Activated CD4-positive, alpha-beta T cell treated with anti-CD3 and anti-CD28 coated beads for 1 hour (primary cell): ENCODE measurements at places on chromosomes 4 and X.

DNA sequence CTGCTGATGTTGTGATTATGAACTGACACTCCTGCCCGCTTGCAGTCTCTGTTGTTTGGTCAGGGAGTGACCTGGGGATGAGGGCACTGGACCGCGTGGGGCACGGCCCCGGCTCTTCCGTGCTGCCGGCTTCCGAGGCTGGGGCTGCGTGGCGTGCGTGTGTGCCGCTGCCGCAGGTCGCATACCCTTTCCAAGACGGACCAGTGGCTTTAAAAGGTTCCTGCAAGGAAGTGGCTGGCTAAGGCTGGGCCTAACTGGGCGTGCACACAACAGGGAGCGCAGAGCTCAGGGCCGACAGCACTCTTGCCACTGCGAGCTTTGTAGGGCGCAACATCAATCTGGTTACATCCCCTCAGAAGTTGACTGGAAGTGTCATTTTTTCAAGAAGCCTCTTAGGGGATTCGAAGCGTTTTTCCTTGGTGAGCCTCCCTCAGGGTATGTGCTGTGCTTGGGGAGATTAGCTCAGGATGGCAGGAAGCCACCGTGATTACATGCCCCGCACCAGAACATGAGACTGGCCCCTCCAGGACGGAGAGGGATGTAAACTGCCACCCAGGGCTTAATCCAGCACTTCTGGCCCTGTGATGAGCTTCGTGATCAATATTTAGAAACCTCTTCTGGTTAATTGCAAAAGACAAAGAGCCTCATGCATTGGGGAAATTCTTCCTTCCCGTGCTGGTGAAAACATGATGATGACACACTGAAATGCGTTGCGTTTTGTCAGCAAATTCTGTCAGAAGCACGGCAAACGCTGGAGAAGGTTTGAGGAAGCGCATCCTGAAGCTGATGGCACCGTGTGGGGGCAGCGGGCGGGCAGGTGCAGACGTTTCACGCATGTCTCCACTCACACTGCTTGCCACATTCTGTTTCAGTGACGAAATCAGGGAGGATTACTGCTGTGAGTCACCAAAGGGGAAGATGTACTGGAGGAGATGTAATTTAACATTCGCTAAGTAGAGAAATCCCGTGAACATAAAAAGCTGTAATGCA is 11.1 kb downstream of the MAEA start:
- DNase-seq, result no peak

DNA sequence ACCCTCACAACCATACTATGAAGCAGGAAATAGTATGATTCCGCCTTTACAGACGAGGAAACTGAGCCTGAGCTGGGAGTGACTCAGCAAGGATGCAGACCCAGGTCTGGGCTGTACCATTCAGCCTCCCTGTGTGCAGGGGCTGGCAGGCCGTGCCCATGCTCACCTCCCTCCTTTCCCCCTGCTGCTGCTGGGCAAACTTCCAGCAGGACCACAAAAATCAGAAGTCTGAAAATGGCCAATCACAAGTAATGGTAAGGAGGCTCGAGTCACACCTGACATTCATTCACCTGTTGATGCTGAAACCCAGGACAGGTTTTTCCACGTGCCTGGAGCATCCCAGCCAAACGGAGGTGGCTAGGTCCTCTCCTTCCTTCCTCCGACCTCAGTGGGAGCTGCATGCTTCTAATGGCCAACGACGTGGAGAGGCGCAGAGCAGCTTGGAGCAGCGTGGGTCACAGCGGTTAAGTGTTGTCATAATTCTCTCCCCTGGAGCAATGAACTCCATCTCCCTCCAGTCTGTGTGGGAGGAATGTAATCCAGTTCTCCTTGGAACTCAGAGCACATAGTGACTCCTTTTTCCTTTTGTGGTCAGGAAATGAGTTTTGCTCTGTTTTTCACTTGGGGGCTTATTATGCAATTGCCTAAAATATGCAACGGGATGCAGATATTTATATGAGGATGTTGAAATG is 371.7 kb downstream of the BCOR start:
- DNase-seq, result no peak

DNA sequence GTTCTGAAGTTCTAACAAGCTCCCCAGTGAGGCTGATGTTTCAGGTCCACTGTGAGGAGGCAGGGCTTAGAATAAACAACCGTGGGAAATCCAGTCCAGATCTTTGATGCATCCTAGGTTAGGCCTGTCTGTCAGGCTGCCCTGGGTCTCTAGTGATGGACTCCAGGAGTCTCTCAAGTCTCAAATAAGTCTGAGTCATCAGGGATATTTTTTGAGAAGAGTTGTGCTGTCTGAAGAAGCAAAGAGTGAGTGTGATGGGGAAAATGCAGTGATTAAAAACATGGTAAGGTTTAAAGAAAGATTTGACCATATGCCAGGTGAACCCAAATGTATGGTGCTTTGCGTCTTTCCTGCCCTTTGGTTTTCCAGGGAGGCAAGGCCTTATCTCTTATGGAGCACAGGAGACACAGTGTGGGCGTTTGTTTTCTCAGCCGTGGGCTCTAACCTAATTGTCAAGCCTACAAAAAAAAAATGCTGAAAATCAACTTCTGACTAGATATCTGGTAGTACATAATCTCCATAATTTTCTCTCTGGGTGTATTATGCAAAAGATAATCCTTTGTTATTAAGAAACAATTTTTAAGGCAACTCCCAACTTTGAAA is 100.7 kb downstream of the PTTG2 start:
- DNase-seq, result no peak

DNA sequence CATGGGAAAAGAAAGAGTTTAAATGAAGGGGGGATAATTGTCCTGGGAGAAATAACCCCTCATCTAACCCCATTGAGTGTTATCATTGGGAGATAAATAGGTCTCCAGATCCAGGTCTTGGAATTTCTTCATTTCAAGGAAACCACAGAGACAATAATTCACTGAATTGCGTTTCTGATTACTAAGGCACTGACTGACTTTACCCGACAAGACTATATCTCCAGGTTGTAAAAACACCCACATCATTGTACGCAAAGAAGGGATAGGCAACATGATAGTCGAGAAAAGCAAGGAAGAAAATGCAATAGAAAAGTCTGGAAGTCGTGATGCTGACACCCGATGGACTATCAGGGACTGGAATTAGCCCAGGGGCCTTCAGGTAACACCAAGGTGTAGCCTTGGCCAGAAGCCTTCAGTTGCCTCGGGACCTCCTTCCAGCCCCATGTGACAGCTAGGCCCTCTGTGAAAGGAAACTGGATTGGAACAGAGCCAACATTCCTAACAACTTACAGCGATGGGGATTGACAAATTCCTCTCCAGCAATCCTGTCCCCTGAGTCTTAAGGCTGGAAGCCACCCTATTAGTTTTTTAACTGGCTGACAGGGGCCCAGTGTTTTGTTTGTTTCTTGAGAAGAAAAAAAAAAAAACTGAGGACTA is 46.5 kb upstream of the RAB9B start:
- DNase-seq, result no peak

- peak; percentile 11 for DNase-seq
Observed at GRCh38 chrX:120560405-120560841, 339 bp downstream of the CUL4B start.

GRCh38 chr4:154082760-154083535 is 294.1 kb upstream of the SFRP2 start:
- no peak for DNase-seq

GRCh38 chrX:35285289-35285962 is 342.8 kb downstream of the FAM47B start:
- DNase-seq, result no peak

DNA sequence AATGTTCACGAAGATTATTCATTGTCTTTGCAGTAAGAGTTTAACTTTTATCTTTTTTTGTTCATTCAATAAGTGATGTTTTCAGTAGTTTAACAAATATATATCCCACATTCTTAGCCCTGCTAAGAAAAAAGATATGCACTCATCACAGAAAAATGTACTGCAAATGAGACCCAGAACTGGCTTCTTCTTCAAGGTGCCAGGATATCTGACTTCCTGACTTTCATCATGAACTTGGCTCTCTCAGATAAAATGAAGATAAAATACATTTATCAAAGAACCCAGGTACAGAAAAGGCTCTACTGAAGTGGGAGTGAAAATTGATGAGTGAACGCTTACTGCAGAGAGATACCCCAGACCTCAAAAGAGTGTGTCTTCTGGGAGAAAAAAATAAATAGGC is 177.8 kb upstream of the DKK2 start:
- DNase-seq, result no peak

DNA sequence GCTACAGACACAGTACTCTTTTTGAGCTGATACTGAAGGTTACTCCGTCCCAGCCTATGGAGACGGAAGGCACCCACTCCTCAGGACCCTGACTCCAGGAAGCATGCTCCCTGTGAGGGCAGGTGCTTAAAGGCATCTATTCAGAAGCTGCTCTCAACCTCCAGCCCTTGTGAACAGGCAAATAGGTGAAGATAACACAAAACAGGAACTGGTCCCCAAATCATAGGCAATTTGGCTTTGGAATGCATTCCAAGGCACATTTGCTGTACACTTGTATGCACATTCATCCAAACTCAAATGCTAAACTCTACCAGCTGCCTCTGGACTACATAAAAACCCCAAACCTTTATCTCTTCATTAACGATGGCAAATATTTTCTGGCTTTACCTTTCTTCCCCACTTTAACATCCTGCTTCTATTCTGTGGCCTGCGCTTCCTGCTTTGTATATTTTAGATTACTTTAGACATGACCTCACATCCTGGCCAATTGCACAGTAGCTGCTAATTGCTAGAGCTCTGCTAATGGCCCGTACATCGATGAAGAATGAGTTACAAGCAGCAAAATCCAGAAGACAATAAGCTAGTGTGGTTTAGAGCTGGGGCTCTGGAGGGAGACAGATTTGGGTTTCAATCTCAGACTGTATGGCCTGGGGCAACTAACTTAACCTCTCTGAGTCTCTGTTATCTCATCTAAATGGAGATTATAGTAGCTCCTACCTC is 3.2 kb downstream of the SEL1L3 start:
- DNase-seq, result no peak

DNA sequence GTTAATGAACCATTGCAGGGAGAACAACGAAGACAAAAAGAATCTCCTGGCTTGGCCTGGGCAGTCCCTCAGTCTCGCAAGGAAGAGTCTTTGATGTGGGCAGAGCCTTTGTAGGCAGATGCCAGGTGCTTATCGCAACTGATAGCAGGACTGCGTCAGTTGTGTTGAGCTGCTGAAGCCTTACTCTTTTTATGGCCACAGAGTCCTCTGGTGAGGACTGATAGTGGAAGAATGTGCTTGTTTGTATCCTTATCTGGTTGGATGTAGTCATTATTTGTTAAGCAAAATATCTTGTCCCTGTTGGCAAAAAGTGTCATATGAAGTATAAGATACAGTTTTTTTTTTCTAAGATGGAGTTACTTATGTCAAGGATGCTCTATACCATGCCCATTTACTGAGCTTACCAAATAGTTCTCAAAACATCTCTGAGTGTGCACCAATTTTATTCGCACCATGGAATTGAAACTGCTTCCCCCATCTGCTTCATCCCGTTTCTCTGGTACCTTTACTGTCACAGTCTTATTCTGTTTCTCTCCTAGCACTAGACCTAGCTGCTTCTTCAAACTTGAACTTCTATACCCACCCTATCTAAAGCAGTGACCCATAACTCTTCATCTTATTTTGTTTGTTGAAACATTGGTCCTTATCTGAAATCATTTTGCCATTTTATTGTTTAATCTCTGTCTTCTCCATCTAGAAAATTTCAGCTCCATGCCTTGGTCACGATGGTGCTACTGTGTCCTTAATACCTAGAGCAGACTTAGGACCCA is 47.0 kb upstream of the SPRY1 start:
- DNase-seq, result no peak

DNA sequence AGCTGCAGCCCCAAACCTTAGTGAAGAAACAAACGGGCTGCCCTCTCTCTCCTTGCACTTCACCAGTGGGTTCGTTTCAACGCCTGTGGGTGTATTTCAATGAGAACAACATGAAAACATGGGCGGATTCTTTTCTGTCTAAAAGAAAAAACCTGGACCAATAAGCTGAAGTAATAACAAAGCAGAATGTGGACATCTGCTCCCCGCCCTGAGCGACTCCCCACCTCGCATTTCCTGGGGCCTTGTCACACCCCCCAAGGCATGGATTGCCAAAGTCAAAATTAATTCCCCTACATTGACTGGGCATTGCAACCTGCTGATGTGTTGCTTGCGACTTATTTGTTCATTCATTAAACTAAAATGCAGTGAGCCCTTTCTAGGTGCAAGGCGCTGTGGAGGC is 142.9 kb downstream of the BCOR start:
- no peak for DNase-seq

GRCh38 chr4:114399105-114399504 is 199.5 kb upstream of the UGT8 start:
- DNase-seq, result no peak

DNA sequence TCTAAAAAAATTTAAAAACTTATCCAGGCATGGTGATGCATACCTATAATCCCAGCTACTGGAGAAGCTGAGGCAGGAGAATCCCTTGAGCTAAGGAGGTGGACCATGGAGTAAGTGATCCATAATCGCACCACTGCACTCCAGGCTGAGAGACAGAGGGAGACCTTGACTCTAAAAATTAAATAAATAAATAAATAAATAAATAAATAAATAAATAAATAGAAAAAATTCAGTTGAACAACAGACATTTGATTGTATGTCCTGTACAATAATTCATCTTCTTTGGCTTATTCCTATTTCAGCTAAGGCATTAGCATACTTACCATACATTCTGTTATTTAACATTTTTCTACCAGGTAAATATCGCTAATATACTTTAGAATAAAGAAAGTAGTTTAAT is 726.1 kb upstream of the GALNTL6 start:
- no peak for DNase-seq

DNA sequence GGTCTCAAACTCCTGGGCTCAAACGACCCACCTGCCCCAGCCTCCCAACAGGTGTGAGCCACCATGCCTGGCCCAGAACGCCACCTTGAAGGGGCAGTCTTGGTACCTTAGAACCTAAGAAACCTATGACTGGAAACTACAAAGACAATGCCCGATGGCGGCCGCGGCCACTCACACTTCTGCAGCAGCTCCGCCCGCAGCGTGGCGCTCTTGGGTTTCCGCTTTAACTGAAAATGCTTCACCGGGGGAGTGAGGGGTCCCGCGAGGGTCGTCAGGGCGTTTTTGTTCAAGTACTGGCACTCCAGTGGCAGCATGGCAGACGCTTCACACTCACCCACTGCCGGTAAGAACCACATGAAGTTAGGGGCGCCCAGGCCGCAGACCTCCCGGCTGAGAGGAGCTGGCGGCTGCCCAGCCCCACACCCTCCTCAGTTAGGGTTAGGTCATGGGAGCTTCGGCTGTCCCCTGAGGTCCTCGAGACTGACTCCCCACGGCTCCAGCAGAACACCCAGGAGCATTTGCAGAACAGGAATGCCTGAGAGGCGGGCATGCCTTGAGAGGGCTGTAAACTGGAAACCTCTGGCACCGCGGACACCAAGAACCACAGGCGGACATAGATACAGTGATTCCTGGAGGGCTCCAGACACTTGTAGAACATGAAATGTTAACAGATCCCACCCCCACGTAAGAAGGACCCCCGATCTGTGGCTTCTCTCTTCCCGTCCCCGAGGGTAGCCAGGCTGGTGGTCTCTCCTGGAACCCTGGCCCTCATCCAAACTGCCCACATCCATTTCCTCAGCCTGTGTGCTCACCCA is 19.0 kb downstream of the NELFA start:
- DNase-seq, result no peak

GRCh38 chr4:82666970-82667665 is 105.3 kb upstream of the TMEM150C start:
- DNase-seq, result no peak
